ENCODE measurements at places on chromosomes 1 and 21. TPM values are rescaled to one million over a fixed set of nuclear protein-coding genes. Genes with fewer than 3 reads are reported as not detected.
A peak's percentile ranks its signal among the peaks of the same experiment; 100 is the strongest.

The B4GALT2 gene
- total RNA-seq: 35.4 TPM

GRCh38 chr1:201713086-201713810 is 115.7 kb upstream of the IPO9 start:
- H3K4me1 ChIP-seq: no peaks in the 10 kb centered on the region
- no peak overlapping the region for H3K27ac ChIP-seq
- peak; percentile 8 for DNase-seq
- no peak overlapping the region for H3K4me3 ChIP-seq
- no peaks in the 10 kb centered on the region for H3K36me3 ChIP-seq

The FLG gene
- not detected for total RNA-seq

GRCh38 chr1:217089361-217090014 is 366.3 kb upstream of the ESRRG start:
- peaks cover 38% of the 10 kb centered on the region for H3K27me3 ChIP-seq
- no peak overlapping the region for H3K4me3 ChIP-seq
- H3K27ac ChIP-seq: no peak overlapping the region
- no peak for DNase-seq
- H3K4me1 ChIP-seq: no peaks in the 10 kb centered on the region

The LEMD1 gene
- 0.58 TPM for total RNA-seq

- no peaks in the 10 kb centered on the region for H3K4me1 ChIP-seq
- no peaks in the 10 kb centered on the region for H3K36me3 ChIP-seq
- no peak for DNase-seq
- no peak overlapping the region for H3K4me3 ChIP-seq
Observed at GRCh38 chr1:171110621-171111326, 20.1 kb downstream of the FMO3 start.

DNA sequence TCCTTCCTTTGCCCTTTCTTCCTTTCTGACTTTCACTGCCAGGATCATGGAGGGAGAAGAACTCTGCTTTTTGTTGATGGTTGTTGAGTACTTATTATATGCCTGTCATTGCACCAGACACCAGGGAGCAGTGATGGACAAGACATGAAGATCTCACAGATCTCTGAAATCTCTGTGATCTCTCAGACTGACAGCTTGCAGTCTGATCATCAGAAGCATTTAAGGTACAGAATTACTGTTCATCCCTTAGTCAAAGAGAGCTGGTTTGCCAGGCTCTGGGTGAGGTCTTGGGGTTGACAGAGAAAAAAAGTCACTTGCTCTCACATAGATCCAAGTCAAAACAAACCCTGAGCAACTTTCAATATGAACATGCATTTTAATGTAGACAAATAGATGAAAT is 299.5 kb upstream of the FMN2 start:
- H3K27ac ChIP-seq: no peak overlapping the region
- DNase-seq: no peak
- no peak overlapping the region for H3K4me3 ChIP-seq
- peaks cover 5% of the 10 kb centered on the region for H3K4me1 ChIP-seq

DNA sequence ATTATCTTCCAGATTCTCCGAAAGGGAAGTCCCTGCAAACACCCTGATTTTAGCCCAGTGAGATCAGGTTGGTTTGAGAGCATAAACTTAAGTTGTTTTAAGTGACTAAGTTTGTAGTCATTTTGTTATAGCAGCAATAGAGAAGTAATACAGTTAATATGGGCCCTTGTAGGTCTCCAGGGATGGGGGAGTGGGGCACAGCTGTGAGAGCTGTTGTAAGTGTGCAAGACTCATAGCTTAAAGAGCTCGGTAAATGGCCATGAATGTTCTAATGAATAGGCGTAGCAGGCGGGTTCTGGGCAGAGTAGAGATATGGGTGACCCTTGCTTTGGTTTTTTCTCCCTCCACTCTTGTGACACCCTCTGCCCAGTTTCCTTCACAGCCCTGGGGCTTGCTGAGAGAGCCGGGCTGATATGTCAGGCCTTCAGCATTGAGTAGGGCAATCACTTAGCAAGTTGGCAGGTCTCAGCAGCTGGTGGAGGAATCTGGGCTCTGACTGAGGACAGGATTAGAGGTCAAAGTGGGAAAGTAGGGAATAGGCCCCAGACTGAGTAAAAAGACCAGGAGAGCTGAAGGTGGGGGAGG is 16.0 kb upstream of the ID3 start:
- H3K27me3 ChIP-seq: no peaks in the 10 kb centered on the region
- no peak for DNase-seq
- H3K4me3 ChIP-seq: no peak overlapping the region
- H3K36me3 ChIP-seq: no peaks in the 10 kb centered on the region
- peak overlapping the region; percentile 57 for H3K27ac ChIP-seq

- no peaks in the 10 kb centered on the region for H3K36me3 ChIP-seq
- no peak overlapping the region for H3K4me3 ChIP-seq
- H3K27ac ChIP-seq: no peak overlapping the region
- H3K27me3 ChIP-seq: peaks cover 3% of the 10 kb centered on the region
- DNase-seq: no peak
- no peaks in the 10 kb centered on the region for H3K4me1 ChIP-seq
Observed at GRCh38 chr21:37619464-37619974, 252.9 kb downstream of the DYRK1A start.

The RPAP2 gene
- 31.5 TPM for total RNA-seq

DNA sequence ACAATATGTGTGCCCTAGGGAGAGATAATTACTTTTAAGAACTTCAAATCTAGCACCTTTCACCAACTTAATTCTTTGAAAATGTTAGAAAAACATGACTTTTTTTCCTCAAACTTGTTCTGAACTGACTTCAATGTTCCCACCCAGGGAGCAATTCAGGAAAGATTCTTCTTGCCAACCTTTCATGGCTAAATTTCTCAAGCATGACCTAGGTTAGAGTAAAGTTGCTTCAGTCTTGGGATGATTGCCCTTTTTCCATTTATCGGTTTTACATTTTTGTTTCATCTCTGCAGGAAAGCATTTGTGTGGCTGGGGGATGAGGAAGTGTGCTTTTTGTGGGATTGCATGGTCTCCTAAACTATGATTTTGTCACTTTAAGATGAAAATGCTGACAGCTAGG is 647.7 kb downstream of the LTN1 start:
- no peak overlapping the region for H3K27ac ChIP-seq
- no peaks in the 10 kb centered on the region for H3K36me3 ChIP-seq
- H3K4me3 ChIP-seq: no peak overlapping the region
- no peak for DNase-seq

GRCh38 chr1:197152662-197153061 is 6.2 kb upstream of the ASPM start:
- H3K27ac ChIP-seq: no peak overlapping the region
- no peaks in the 10 kb centered on the region for H3K36me3 ChIP-seq
- H3K4me1 ChIP-seq: no peaks in the 10 kb centered on the region
- no peak for DNase-seq
- no peak overlapping the region for H3K4me3 ChIP-seq

The SRSF11 gene
- total RNA-seq: 203 TPM

The DUSP12 gene
- total RNA-seq: 25.3 TPM

GRCh38 chr1:39828734-39829133 is 40.1 kb upstream of the BMP8B start:
- no peak overlapping the region for H3K4me3 ChIP-seq
- H3K36me3 ChIP-seq: no peaks in the 10 kb centered on the region
- H3K27me3 ChIP-seq: peaks cover 10% of the 10 kb centered on the region
- no peak overlapping the region for H3K27ac ChIP-seq

The TRIM58 gene
- 0.11 TPM for total RNA-seq

The FAM3B gene
- total RNA-seq: not detected

- no peak overlapping the region for H3K27ac ChIP-seq
- no peak for DNase-seq
- peaks cover 20% of the 10 kb centered on the region for H3K36me3 ChIP-seq
Observed at GRCh38 chr1:85708829-85709227, 595 bp upstream of the ZNHIT6 start.

GRCh38 chr1:45541193-45541592 is 9.4 kb upstream of the AKR1A1 start:
- H3K27ac ChIP-seq: no peak overlapping the region
- DNase-seq: no peak
- H3K4me1 ChIP-seq: peaks cover 42% of the 10 kb centered on the region
- H3K27me3 ChIP-seq: peaks cover 1% of the 10 kb centered on the region
- H3K36me3 ChIP-seq: no peaks in the 10 kb centered on the region
- no peak overlapping the region for H3K4me3 ChIP-seq

The TAF12 gene
- 21.3 TPM for total RNA-seq

GRCh38 chr1:8632102-8632501 is 185.3 kb downstream of the RERE start:
- H3K27ac ChIP-seq: no peak overlapping the region
- no peak for DNase-seq
- peaks cover 34% of the 10 kb centered on the region for H3K4me1 ChIP-seq
- no peaks in the 10 kb centered on the region for H3K27me3 ChIP-seq
- peaks cover 5% of the 10 kb centered on the region for H3K36me3 ChIP-seq

- no peaks in the 10 kb centered on the region for H3K4me1 ChIP-seq
- H3K4me3 ChIP-seq: no peak overlapping the region
- DNase-seq: no peak
- no peaks in the 10 kb centered on the region for H3K36me3 ChIP-seq
- H3K27ac ChIP-seq: no peak overlapping the region
- peaks cover 6% of the 10 kb centered on the region for H3K27me3 ChIP-seq
Observed at GRCh38 chr21:37702241-37702640, 214.0 kb downstream of the KCNJ6 start.

- no peak for DNase-seq
- no peak overlapping the region for H3K4me3 ChIP-seq
- H3K27me3 ChIP-seq: no peaks in the 10 kb centered on the region
- no peak overlapping the region for H3K27ac ChIP-seq
- H3K36me3 ChIP-seq: peaks cover 66% of the 10 kb centered on the region
Observed at GRCh38 chr1:39842030-39842678, 41.1 kb downstream of the TRIT1 start.

The SHE gene
- not detected for total RNA-seq

- no peak for DNase-seq
- H3K27ac ChIP-seq: no peak overlapping the region
- H3K4me1 ChIP-seq: no peaks in the 10 kb centered on the region
- H3K36me3 ChIP-seq: peaks cover 24% of the 10 kb centered on the region
- H3K4me3 ChIP-seq: no peak overlapping the region
- no peaks in the 10 kb centered on the region for H3K27me3 ChIP-seq
Observed at GRCh38 chr1:228197555-228198147, 10.2 kb upstream of the OBSCN start.

The SLC26A9 gene
- not detected for total RNA-seq

DNA sequence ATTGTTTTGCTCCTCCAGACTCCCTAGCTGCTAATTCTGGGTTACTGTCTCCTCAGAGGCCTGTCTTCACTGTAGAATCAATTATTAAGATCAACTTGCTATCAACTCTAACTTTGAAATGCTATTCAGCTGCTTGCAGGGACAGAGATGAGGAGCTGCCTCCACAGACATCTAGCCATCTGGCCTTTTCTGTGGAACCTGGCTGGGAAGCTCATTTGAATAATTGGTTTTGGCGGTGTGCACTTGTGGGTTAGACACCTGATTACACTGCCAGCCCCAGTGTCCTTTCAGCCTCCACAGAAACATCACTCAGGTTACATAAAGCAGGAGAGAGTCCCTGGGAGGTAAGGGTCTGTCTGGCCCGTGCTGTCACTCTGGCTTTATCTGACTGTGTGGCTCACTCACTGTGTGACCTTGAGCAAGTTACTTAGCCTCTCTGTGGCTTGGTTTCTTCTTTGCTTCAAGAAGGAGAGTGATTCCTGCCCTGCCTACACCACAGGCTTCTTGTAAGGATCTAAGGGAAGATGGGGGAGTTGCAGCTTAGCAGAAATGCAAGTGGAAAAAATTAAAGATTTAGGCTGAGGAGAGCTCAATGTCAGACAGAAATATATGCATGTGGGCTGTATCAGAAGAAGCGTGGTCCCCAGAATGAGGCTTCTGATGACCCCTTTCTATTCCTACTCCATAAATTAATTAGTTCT is 131.6 kb downstream of the BEND5 start:
- no peak overlapping the region for H3K27ac ChIP-seq
- H3K4me3 ChIP-seq: no peak overlapping the region

- DNase-seq: peak; percentile 49
- peak overlapping the region; percentile 100 for H3K4me3 ChIP-seq
- no peaks in the 10 kb centered on the region for H3K27me3 ChIP-seq
- H3K4me1 ChIP-seq: peaks cover 52% of the 10 kb centered on the region
- H3K27ac ChIP-seq: peak overlapping the region; percentile 96
Observed at GRCh38 chr1:154326546-154327465, 1.5 kb downstream of the ATP8B2 start.

GRCh38 chr1:17892225-17892624 is 137.1 kb downstream of the ACTL8 start:
- no peak overlapping the region for H3K4me3 ChIP-seq
- H3K27me3 ChIP-seq: peaks cover 8% of the 10 kb centered on the region
- no peak for DNase-seq
- no peaks in the 10 kb centered on the region for H3K36me3 ChIP-seq
- no peaks in the 10 kb centered on the region for H3K4me1 ChIP-seq

The KCNK1 gene
- total RNA-seq: not detected

The CNKSR1 gene
- total RNA-seq: 1.2 TPM

The C8B gene
- total RNA-seq: not detected

The MFSD2A gene
- total RNA-seq: 15.0 TPM

The C1orf87 gene
- total RNA-seq: not detected

The HCRTR1 gene
- not detected for total RNA-seq

- no peak for DNase-seq
- no peak overlapping the region for H3K27ac ChIP-seq
- no peaks in the 10 kb centered on the region for H3K27me3 ChIP-seq
- H3K4me1 ChIP-seq: no peaks in the 10 kb centered on the region
Observed at GRCh38 chr21:37819372-37819771, 96.9 kb downstream of the KCNJ6 start.

The GJA8 gene
- total RNA-seq: not detected

- H3K4me1 ChIP-seq: peaks cover 63% of the 10 kb centered on the region
- H3K4me3 ChIP-seq: no peak overlapping the region
- H3K27me3 ChIP-seq: no peaks in the 10 kb centered on the region
- DNase-seq: no peak
Observed at GRCh38 chr21:37241426-37241825, 25.7 kb downstream of the VPS26C start.

- peaks cover 20% of the 10 kb centered on the region for H3K4me1 ChIP-seq
- no peaks in the 10 kb centered on the region for H3K36me3 ChIP-seq
- peaks cover 6% of the 10 kb centered on the region for H3K27me3 ChIP-seq
- DNase-seq: peak; percentile 49
Observed at GRCh38 chr21:45256912-45257672, 30.6 kb downstream of the POFUT2 start.

The RAVER2 gene
- 2.6 TPM for total RNA-seq

- peaks cover 28% of the 10 kb centered on the region for H3K27me3 ChIP-seq
- no peaks in the 10 kb centered on the region for H3K4me1 ChIP-seq
- H3K36me3 ChIP-seq: no peaks in the 10 kb centered on the region
- H3K27ac ChIP-seq: no peak overlapping the region
Observed at GRCh38 chr1:30423570-30423969, 299.8 kb downstream of the MATN1 start.

DNA sequence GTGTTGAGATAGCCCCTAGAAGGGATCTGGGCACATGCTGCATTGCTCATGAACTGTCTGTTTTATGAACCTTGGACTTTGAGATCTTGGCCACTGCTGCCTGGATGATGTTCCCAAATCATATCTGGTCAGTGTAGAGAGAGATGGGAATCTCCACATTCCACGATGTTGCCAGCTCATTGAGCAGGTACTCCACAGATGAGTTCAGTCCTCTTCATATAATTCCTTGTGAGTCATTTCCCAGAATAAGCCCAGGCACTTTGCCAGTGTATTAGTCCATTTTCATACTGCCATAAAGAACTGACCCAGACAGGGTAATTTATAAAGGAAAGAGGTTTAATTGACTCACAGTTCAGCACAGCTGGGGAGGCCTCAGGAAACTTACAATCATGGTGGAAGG is 254.0 kb upstream of the RUNX1 start:
- DNase-seq: no peak
- H3K4me3 ChIP-seq: no peak overlapping the region
- H3K27me3 ChIP-seq: peaks cover 3% of the 10 kb centered on the region
- no peak overlapping the region for H3K27ac ChIP-seq
